ENCODE measurements at places on chromosomes 16 and 17.

GRCh38 chr16:14462811-14463210 lies 167.2 kb downstream of the PARN start:
- peak; percentile 10 for DNase-seq

DNA sequence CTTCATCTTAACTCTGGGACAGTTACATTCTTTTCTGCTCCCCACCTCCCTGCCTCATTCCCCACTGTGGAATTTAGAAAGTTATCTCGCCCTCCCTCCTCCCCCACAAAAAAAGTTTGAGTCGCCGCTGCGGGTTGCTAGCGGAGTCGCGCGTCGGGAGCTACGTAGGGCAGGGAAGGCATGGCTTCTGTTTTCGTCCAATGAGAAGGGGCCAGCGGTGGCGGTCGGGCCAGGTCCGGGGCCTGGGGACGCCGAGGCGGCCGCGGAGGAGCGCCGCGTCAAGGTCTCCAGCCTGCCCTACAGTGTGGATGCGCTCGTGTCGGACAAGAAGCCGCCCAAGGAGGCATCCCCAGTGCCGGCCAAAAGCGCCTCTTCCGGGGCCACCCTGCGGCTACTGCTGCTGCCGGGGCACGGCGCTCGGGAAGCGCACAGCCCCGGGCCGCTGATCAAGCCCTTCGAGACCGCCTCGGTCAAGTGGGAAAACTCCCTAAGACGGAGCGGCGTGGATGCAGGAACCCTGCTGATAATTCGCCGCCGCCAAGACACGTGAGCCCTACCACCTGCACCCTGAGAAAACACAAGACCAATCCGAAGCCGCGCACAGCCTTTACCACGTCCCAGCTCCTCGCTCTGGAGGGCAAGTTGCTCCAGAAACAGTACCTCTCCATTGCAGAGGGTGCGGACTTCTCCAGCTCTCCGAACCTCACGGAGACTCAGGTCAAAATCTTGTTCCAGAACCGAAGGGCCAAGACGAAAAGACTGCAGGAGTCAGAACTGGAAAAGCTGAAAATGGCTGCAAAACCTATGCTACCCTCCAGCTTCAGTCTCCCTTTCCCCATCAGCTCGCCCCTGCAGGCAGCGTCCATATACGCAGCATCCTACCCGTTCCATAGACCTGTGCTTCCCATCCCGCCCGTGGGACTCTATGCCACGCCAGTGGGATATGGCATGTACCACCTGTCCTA lies 8.9 kb downstream of the OR4D1 start:
- no peak for DNase-seq

DNA sequence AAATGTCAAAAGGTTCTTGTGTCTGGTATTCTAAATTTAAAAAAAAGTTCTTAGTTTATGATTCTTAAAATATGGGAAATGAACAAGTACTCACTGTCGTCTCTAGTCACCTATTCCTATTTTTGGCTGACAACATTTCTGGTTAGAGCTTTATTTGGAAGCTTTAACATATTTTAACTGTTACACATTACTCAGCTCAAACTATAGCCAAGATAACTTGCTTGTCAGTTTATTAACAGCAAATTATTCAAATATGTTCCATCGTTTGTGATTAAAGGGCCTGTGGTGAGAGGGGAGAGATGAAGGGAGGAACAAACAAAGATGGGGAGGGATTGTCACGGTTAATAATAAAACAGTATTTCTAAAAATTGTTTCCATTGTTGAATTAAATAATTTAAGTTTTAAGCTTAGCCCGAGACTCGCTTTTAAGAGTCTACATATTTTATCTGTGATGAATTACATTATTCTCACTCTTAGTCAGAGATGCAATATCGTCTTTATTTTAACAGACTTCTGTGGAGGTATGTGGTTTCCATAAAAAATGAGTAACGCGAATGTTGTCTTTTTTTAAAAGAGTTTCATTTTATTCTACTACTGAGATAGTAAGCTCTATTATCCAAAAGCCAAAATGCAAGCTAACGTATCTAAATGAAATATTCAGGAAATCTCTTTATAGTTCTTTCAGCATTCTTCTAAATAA lies 321.9 kb upstream of the PMFBP1 start:
- peak; percentile 24 for DNase-seq

- no peak for DNase-seq
These were observed 200.5 kb upstream of the ASIC2 start for GRCh38 chr17:33493566-33493965.

GRCh38 chr16:87697256-87697655 lies 68.5 kb downstream of the KLHDC4 start:
- no peak for DNase-seq

DNA sequence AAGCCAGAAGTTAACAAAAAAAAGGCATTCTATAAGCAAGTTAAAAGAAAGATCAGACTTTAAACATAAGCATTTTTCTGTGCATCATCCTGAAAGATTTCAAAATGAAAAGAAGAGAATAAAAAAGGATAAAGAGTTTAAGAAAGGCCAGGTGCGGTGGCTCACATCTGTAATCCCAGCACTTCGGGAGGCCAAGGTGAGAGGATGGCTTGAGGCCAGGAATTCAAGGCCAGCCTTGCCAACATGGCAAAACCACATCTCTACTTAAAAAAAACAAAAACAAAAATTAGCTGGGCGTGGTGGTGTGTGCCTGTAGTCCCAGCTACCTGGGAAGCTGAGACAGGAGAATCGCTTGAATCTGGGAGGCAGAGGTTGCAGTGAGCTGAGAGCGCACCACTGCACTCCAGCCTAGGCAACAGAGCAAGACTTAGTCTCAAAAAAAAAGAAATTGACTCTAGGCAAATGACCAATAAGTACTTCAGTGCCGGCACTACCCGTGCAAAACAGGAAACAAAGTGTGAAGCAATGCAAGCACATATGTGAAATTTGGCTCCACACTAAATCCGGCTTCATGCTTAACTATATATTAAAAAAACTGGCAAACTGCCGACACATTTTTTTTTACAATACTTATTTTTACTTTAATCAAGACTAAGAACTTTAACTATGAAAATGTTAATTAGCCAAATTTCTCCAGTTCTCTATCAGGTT lies 83.2 kb upstream of the C17orf78 start:
- DNase-seq, result no peak

DNA sequence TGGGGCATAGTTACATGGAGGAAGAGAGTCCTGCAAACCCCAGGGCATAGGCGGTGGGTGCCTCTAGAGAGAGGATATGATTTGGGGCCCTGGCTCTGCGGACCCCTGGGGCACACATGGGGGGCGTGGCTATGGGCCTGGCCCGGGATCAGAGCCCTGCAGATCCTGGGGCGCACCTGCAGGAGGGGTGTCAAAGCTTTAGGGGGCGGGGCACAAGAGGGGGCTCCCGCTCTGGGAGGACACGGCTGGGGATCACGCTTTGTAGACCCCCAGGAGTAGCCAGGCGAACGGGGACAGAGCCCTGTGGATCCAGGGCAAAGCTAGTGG lies 497 bp downstream of the BCL7C start:
- DNase-seq, result no peak

GRCh38 chr17:8163978-8164814 lies 1.4 kb upstream of the VAMP2 start:
- DNase-seq, result peak; percentile 57

GRCh38 chr16:25546791-25547190 lies 145.0 kb upstream of the HS3ST4 start:
- no peak for DNase-seq

- DNase-seq, result peak; percentile 62
These were observed 981 bp downstream of the KCNH4 start for GRCh38 chr17:42179911-42180410.

GRCh38 chr17:13822700-13823099 lies 221.0 kb upstream of the HS3ST3A1 start:
- DNase-seq, result no peak

DNA sequence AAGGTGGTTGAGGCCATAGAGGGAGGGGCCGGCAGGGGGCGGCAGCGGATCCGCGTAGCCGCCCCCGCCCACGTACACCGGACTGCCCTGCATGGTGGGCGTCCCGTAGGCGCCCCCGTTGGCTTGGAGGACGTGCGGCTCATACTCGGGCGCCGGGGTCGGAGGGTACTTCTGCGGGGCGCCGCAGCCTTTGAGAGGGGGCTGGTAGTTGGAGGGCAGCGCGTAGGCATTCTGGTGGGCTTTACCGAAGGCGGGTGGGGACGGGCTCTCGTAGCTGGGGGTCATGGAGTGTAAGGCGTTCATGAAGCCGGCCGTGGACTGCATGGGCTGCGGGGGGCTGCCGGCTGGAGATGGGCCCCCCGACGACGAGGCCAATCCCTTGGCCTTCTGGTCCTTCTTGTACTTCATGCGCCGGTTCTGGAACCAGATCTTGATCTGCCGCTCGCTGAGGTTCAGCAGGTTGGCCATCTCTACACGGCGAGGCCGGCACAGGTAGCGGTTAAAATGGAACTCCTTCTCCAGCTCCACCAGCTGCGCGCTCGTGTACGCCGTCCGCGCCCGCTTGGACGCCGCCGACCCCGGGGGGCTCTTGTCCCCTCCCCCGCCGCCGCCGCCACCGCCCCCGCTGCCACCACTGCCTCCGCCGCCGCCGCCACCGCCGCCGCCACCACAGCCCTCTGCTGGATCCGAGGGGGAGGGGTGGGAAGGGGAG lies 5.7 kb upstream of the HOXB2 start:
- no peak for DNase-seq

GRCh38 chr17:16936536-16937310 lies 35.2 kb downstream of the TNFRSF13B start:
- DNase-seq, result no peak

DNA sequence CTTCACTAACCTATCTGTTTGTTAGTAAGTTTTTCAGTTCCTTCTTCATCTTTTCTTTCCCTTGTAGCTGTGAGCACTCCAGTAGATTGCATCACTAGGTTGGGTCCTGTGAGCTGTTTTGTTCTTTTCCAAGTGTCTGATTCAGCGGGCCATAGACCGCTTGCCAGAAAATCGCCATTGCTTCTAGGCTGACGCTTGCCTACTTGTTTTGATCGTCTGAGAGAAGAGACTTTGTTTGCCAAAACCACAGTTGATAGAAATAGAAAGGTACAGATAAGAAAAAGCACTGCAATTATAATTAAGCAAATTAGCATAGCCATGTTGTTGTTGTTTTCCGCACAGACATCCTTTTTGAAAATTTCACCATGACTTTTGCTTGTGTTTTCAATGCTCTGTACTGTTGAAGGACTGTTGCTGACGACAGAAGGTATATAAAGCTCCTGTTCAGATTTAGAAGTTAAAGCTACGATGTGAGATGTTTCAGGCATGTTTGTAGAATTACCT lies 3.1 kb downstream of the EVI2A start:
- DNase-seq, result no peak

GRCh38 chr17:66445229-66445628 lies 142.8 kb downstream of the PRKCA start:
- DNase-seq, result peak; percentile 36

DNA sequence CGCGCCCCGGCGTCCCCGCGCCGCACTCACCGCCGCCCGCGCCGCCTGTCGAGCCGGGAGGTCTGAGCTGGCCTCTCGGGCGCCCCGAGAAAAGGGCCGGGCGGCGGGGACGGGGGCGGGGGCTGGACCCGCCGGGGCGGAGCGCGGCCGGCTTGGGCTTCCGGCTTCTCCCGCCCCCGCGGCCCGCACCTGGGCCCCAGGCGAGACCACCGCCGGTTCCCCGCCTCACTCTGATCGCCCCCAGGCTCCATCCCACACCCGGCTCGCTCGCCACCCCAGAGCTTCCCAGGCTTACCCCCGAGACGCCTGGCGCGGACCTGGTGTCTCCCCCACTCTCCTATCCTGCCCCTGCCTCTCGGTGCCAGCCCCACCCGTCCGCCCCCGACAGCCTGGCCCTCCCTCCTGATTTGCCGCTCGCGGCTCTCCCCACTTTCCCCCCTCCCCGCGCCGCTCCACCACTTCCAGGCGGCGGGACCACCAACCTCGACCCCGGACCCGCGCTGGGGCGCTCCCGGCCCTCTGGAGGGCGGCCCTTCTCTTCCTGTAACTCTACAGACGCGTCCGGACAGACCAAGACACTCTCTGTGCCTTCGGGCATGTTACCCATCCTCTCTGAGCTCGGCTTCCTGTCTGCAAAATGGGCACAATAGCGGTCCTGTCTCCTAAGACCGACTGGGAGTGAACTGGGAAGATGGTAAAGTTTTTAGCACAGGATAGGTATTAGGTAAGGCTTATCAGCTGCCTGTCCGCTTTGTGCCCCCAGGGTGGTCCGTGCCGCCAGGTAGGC lies at the start of gene LITAF:
LITAF (minus strand) TSS at position 64 of the 787 bp plus-strand sequence. CDS start 30,189 bp downstream, outside the sequence.
- DNase-seq, result peak; percentile 87

DNA sequence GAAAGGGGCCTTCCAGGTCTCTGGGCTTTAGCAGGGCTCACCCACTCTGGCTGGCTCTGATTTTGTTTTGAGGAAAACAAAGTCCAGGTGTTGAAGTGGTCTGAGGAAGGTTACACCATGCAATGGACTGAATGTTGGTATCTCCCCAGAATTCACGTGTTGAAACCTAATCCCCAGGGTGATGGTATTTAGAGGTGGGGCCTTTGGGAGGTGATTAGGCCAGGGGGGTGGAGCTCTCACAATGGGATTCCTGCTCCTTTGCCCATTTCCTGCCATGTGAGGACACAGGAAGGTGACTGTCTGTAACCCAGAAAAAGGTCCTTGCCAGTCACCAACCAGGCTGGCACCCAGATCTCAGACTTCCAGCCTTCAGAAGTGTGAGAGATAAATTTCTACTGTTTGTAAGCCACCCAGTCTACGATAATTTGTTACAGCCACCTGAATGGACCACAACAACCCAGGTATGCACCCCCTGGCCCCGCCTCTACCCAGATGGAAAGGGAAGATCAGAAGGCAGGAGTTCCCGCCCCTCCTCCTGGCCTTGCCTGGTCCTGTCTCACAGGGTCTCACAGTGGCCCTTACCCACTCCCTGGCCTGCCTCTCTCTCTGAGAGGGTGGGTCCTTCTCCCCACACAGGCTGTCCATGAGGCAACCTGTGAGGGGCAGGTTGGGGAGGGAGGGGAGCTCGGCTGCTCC lies 32.0 kb downstream of the LRRC75A start:
- DNase-seq, result no peak

Measured in AG08395 (cell line).